ENCODE measurements at places on chromosomes 3 and 15.
A peak's percentile ranks its signal among the peaks of the same experiment; 100 is the strongest.

DNA sequence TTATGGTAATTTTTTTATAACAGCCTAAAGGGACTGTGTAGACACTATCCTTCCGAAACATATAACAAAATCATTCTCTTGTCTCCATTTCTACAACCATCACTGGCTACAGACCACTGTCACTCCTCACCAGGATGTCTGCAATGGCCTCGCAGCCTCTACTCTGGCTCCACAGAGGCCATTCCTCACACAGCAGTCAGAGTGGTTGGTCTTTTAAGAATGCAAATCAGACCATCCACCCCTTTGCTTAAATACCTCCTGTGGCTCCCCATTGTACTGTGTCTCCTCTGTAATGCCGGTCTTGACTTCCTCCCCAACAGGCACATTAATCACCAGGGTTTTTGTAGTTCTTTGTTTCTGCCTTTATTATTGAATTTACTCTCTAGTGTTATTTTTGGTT lies 344.8 kb downstream of the ERC2 start:
- DNase-seq: peak; percentile 90

GRCh38 chr3:37852097-37852496 lies 9.6 kb upstream of the CTDSPL start:
- DNase-seq: no peak

DNA sequence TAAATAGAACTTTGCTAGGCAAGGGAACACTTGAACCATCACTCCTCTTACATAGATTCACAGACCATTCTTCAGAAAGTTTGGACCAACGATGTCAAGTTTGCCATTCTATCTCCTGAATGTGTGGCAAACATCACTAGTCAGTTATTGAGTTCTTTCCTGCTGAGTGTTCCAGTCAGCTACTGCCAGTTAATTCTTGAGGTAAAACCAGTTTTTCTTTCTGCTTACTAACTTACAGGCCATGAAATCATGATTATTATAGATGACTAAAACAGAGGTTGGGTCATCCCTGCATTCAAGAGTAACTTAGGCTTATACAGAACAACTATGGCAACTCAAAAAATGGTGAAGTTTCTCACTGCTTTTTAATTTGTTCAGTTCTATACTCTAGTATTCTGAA lies 88.2 kb downstream of the AP4E1 start:
- no peak for DNase-seq

DNA sequence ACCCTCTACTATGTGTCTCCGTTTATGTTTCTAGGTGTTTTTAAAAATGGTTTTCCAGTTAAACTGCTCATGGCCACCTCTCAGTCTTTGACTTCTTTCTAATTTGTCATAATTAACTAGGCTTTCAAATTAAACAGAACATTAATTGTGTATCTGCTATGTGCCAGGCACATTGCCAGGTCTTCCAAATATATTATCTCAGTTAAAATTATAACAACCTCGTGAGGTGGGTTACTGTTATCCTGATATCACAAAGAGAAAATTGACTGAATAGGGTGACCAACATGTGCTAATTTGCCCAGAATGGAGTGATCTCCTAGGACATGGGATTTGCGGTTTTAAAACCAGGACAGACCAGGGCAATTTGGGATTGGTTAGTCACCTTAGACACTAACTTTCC lies 222.4 kb upstream of the TLE3 start:
- no peak for DNase-seq

DNA sequence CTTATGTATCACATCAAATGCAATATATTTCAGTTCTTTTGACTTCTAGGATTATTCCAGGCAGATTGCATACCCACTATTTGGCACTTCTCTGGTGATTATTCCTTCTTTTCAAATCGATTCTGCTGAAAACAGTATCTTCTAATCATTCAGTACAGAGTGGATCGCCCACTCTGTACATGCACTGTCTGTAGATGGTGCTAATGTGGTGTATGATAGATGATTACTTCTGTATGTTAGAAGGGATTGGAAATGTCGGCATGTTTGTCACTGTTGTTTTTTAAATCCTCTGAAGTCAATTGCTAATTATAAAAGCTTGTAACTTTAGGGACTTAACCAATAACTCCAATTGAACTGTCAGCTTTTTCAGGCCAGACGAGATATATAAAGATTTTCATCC lies 642.5 kb downstream of the GRM7 start:
- DNase-seq: no peak

DNA sequence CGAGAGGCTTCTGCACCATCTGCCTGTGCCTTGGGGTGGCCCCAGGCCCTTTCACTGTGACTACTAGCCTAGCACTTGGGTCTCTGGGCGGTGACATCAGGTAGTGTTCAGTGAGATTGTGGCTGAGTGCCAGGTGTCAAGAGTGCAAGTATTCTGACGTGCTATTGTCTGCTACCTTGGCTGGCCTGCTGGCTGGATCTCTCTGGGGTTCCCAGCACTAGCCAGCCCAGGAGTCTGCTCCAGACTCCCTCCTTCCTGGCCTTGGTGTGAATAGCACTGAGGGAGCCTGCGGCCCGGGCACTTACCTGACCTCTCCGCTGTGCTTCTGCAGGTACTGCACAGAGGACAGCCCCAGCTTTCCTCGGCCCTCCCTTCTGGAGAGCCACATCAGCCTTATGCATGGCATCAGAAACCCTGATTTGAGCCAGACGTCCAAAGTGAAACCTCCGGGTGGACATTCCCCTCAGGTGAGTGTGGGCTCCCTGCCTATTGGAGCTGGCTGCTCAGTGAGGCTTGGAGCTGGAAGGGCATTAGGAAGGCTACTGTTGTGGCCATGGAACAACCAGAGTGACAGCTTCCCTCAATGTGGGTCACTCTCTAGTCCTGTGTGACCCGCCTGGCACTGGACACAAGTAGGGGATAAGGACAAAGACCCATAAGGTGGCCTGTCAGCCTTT lies 17.5 kb upstream of the ALPK3 start:
- no peak for DNase-seq

GRCh38 chr3:127000119-127000518 lies 17.2 kb downstream of the PLXNA1 start:
- no peak for DNase-seq

DNA sequence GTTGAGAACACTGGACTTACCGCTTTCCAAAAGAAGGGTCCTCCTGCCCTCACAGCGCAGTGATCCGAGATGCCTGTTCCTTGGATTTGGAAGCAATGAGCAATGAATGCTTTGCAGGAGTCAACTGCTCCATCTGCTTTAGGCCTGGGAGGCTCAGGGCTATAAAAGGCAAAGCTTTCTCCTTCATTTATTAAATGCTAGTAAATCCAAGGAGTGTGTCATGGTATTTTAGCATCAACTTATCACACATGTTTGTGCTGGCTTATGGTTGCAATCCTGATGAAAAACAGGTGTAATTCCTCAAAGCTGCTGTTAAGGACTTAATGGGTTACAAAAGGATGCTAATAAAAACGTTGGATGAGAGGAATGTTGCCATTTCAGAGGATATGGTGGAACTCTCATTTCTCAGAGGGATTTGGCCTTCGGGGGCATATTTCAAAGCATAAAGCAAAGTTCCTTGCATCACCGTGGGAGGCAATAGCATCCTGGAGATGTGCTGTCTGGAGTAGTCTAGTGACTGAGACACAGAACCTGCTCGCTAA lies 158.5 kb upstream of the TPM1 start:
- no peak for DNase-seq

DNA sequence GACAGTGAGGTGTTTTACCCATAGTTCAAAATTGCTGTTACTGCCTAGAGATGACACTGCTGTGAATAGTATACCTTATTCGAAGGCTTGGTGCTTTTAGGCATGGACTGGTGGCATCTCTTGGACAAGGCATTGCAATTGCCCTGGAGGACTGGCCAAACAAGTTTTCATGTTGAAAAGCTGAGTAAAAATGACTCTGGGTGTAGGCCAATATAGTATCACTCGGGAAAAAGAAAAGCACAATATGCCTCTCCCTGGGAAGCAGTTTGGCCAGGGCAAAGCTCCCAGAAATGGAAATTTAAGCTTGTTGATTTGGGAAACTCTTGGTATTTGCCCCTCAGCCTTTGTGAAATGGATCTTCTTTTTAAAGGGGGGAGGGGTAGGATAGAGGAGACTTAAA lies 54.8 kb downstream of the ZNF609 start:
- no peak for DNase-seq

All from iPS DF 19.7 (cell line).